ENCODE measurements at places on chromosomes 6 and 20.

DNA sequence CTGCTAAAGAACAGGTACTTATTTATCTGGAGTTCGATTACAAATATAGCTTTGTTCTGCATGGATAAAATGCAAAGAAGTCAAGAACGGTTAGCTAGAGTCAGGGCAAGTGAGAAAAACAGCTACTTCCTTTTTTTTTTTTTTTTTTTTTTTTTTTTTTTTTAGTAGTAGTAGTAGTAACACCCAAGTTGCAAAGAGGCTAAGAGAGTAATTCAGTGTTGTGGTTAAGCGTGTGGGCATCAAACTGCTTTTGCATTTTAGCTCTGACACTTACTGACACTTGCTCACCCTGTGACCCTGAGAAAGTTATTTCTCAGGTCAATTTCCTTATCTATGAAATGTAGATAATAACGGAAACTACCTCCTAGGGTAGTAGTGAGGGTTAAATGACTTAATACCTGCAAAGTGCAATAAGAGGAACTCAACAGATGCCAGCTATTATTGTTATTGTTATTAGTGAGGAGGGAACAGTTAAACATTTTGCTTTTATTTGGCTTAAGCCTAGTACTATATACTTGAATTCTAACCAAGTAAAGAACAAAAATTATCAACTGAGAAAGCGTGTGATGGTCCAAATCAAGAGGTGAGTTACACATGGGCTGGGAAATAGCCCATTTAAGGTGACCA, 86.7 kb upstream of the BACH2 start:
- no peak for DNase-seq

GRCh38 chr6:54183616-54184015, 72.4 kb downstream of the MLIP start:
- no peak for DNase-seq

- DNase-seq = peak; percentile 35
These were observed 25.3 kb downstream of the RBCK1 start for GRCh38 chr20:433300-433975.

DNA sequence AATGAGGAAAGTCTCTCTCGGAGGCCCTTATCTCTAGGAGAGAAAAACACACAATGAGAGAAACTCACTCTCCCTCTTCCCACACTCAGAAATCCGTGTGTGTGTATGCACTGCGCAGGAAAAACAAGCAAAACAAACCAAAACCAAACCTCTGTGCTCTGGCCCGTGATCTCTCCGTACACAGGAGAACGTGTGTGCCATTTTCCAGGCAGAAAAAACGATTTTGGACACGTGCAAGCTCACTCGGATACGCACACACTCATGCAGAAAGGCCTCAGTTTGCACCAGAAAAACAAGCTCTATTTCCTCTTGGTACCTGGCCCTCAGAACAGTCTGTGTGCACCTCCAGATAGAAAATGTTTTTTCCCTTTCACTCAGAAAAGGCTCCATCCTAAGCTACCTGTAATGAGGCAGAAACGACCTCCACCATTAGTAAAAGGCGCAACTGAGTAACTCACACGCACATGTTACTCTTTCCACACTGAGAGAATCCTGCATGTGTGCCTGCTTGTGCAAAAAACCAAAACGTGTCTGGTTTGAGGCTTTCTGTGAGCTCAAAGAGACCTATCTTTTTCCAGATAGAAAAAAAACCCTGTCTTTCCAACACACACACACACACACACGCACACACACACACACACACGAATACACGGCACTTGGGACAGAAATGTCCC, 99.2 kb downstream of the EDN3 start:
- DNase-seq = no peak

DNA sequence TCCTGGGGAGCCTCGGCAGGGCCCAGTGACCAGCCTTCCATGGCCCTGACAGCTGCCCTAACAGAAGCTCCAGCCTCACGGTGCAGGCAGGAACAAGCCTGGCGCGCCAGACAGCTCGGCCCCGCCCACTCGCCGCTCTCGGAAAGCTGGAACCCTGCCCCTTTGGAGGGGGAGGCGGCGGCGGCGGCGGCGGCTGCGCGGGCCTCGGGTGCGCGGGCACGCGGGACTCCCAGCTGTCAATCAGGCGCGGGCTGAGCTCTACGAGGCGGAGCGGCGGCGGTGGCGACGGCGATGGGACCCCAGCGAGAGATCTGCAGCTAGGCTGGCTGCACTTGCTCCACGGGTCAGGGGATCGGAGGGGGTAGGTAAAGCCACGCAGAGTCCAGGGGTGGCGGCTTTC, at the start of gene NRSN1:
Gene NRSN1 (plus strand): TSS at position 236 of the 400 bp plus-strand sequence. CDS start 8,113 bp downstream, outside the sequence.
- DNase-seq = no peak

All from stimulated activated CD4-positive, alpha-beta T cell treated with anti-CD3 and anti-CD28 coated beads, Interleukin-4, amount 100 ng/mL, for 48 hours (primary cell).